ENCODE measurements at places on chromosomes 16 and 17.

- DNase-seq = no peak
These were observed 6.4 kb upstream of the ARHGDIA start for GRCh38 chr17:81877569-81877968.

GRCh38 chr17:73365301-73365874, 53.6 kb upstream of the CDC42EP4 start:
- no peak for DNase-seq

DNA sequence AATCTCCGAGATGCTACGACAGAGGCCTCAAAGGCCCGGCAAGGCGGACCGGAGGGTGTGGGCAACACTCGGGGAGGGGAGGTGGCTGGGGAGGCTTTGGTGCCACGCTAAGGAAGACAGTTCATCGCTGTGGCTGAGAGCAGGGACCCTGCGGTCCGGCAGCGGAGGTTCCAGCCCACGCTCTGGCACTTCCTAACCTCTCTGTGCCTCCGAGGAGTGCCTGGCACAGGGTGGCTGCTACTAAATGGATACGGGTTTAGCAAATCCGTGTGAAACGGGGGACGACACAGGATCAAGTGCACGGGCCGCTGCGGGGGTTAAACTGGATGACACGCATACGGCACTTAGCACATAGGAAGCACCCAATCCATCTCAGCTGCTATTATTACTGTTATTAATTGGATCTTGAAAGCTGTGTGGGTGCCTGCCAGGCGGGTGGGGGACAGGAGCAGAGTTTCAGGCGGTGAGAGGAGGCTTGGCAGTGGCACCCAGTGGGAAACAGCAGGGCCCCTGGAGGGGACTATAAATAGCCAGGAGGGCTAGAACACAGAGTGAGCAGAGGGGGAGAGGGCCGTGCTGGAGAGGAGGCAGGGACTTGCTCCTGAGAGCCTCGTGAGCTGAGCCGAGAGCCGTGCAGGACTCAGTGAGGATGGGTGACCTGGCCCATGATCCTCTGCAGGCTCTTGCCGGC, 45.0 kb downstream of the ABR start:
- DNase-seq = no peak

GRCh38 chr16:88705801-88706228, 393 bp downstream of the RNF166 start:
- no peak for DNase-seq

GRCh38 chr17:73096211-73096610, 3.7 kb upstream of the SLC39A11 start:
- no peak for DNase-seq

GRCh38 chr17:62727916-62728672, 80.0 kb downstream of the MARCHF10 start:
- DNase-seq = no peak

DNA sequence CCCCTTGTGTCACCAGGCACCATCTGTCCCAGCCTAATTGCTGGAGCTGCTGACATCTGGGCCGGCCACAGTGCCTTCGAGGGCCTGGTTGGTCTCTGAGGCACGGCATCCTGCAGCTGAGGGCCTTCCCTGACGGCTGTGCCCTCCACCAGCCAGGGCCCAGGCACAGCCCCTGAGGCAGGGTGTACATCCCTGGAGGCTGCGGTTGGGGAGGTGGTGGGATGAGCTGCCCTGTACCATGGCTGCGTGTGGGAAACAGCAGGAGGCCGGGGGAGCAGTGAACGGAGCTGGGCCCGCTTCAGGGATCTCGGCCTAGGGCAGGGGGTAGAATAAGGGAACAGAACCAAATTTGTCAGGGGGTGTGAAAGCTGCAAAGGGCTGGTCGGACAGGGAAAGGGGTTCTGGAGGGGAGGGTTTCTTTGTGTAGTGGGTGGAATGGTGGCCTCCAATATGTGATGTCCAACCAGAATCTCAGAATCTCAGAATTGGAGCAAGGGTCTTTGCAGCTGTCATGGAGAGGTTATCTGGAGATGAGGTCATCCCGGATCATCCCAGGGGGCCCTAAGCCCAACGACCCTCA, 10.0 kb upstream of the SLC38A10 start:
- DNase-seq = no peak
